ENCODE measurements at places on chromosomes 6 and 20. TPM values are rescaled to one million over a fixed set of nuclear protein-coding genes. Genes with fewer than 3 reads are reported as not detected.

The DAAM2 gene
- not detected for total RNA-seq

The DCDC2 gene
- 0.11 TPM for total RNA-seq

DNA sequence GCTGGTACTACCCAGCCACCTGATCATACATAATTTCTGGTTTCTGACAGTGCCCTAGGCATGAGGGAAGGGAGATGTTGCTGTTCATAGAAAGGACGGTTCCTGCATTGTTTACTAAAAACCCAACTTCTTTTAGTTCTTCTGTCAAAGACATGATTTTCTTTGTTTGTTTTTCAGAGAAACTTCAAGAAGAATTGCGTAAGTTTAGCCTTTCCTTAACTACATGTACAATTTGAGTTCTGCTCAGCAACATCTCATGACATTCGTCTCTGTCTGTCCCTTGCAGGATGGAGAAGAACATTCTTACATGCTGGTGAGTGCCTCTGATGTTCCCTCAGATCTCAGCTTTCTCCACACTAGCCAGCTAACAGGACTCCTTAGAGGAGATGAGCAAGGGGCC, 8.0 kb downstream of the BTN2A1 start:
- no peak for DNase-seq

- DNase-seq, result no peak
Observed at GRCh38 chr6:145139895-145140294, 595.4 kb downstream of the EPM2A start.

- DNase-seq, result peak; percentile 77
Observed at GRCh38 chr6:48135323-48136084, 24.5 kb upstream of the PTCHD4 start.

GRCh38 chr6:118514689-118515088, 33.4 kb upstream of the PLN start:
- no peak for DNase-seq

- DNase-seq, result peak; percentile 86
Observed at GRCh38 chr6:38508894-38509293, 130.8 kb downstream of the BTBD9 start.

- DNase-seq, result no peak
Observed at GRCh38 chr6:13463941-13464340, 23.5 kb downstream of the GFOD1 start.

Data from PC-3 (cell line).